ENCODE measurements at places on chromosomes 2 and 18.

GRCh38 chr2:144597894-144598593 lies 78.1 kb upstream of the ZEB2 start:
- DNase-seq: no peak

DNA sequence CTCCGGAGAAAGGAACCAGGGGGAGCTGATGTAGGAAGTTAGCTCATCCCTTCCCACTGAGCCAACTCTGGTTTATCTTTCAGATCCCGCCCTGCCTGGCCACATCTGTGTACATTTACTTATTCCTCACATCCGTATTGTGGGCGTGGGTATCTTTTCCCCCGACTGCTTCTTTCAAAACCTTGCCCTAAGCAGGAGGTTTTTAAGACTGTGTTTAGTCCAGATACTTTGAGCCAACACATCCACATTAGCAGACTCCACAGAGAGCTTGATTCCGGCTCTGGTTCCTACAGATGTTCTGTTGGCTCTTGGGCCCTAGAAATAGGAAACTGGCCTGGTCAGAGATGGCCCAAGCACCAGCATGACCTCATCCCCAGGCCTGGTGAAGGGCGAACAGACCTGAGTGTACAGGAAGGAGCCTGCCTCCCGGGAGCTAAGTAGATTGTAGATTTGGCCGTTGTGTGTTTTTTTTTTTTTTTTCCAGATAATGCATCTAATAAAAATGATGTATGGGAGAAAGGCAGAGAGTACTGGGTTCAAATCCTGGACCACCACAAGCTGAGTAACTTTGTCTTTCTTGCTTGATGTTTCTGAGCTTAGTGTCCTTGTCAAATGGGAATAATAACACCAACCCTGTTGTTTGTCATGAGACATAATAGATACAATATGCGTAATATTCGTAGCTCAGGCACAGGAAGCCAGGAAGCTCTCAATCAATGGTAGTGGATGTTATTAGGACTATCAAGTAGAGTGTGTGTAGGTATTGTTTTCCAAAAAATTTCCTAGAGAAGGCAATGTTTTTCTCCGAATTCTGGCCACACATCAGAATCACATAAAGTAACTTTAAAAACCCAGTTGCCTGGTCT lies 92.3 kb downstream of the PRKCE start:
- DNase-seq: no peak

- no peak for DNase-seq
Observed at GRCh38 chr2:7243276-7243675, 326.1 kb downstream of the RNF144A start.

GRCh38 chr18:80196528-80197320 lies 50.6 kb downstream of the PARD6G start:
- no peak for DNase-seq

GRCh38 chr2:65403529-65403915 lies 28.9 kb downstream of the SPRED2 start:
- DNase-seq: no peak

GRCh38 chr2:174634130-174635014 lies 36.8 kb upstream of the WIPF1 start:
- peak; percentile 23 for DNase-seq

DNA sequence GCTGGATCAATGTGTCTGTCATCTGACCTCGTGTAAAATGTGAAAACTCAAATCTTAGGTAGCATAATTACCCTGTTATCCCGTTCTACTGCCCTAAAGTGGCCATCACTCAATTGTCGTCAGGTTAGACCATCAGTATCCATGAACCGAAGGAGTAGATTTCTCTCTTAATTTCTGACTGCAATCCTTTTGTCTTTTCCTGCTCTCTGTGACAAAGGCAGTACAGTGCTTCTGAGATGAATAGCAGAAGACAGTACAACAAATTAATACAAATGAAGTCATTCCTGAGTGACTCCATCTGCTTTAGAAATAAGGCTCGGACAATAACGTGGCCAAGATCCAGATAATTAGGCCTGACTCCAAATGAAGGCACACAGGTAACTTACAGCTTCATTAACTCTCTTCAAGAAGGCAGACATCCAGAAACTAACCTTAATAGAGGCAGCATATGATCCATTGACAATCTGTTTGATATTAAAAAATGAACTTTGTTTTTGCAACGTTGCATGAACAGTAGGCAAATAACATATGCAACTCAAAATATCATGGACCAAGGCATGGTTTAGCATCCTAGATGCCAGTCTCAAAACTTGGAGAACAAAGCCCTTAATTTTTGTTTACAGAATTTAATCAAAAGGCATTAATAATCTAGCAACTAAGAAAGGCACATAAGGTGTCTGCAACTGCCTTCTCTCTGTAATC lies 96.7 kb upstream of the CDH20 start:
- no peak for DNase-seq

DNA sequence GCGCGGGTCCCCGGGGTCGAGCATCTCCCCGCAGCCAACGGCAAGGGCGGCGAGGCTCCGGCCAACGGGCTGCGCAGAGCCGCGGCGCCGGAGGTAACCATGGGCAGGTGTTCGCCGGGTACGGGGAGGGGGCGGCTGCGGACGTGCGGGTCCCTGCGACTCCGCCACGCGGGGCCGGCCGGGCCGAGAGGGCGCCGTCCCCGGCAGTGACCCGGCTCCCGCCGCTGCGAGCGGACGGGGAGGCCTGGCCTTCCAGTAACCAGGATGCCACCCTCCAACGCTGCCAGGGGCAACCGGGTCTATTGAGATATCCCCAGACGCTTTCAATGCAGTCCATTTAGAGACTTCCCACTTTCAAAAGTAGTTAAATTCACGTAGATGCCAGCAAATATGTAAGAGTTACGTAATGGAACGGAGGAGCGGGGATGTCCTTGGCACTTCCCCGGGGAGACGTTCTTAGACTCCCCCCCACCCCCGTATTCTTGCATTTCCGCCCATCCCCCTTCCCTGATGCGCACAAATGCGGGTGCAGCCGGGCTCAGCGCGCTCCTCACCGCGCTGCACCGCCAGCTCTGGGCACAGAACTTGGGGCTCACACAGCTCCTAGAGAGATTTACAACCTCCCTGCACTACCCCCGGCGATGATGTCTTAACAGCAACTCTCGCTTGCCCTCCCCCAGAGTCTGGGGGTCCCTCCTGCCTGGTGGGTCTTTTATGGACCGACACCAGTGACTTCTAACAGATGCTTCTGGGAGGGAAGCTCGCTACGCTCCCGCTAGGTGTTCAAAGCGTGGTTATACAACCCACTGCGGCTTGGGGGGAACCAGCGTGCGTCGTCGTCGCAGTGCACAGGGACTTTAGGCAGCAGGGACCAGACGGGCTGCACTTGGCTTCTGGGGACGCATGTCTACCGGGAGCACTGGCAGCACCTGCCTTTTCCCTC lies 657 bp downstream of the SGPP2 start:
- DNase-seq: peak; percentile 23

- no peak for DNase-seq
Observed at GRCh38 chr2:135052997-135053474, 944 bp downstream of the RAB3GAP1 start.

DNA sequence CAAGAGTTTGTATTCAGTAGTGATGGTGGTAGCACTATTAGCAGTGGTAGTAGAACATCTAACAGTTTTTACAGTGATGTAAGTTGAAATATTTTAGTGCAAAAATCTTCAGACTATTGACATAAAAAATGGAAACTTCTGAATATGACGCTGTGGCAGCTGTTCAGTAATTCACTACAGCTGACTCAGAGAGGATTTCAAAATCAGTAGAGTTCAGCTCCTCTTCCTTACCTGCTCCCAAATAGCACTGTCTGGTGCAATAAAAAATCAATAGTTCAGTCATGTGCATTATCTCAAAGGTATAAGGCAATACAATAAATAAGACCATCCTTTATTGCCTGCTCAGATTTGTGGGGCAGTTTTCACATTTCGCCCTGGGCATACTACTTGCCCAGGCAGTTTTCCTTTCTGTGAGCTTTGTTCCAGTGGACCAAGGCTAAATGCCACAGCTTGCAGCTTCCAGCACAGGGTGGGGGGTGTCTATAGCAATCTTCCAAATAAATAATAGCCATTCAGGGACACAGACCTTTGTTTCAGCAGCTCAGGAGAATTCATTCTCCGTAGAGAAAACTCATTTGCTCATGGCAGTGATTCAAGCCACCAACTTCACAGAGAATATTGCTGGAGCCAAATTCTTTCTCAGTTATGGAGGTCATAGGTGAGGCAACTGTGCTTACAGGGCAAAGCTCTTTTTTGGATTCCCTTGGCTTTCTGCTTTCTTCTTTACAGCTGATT lies 33.9 kb upstream of the GORASP2 start:
- no peak for DNase-seq

DNA sequence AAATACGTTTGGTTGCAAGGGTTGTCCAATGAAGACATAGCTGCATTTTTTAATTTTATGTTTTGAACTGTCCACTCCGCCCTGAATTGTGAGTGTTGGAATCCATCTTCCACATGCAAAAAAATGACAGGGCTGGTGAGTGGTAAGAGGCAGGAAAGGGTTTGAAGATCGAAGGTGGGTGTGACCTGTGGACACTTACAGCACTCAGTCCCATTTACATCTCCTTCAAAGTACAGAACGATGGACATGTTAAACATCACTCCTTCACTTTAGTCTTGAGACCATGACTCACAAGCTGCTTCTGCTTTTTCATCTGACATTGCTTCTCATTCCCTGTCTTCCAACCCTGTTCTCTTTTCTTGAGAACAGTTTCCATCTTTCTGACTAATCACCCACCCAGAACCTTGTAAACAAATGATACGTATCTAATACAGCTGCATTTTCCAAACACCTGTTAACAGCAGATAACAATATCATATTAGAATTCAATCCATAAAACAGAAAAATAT lies 179.3 kb downstream of the ZNF516 start:
- no peak for DNase-seq

DNA sequence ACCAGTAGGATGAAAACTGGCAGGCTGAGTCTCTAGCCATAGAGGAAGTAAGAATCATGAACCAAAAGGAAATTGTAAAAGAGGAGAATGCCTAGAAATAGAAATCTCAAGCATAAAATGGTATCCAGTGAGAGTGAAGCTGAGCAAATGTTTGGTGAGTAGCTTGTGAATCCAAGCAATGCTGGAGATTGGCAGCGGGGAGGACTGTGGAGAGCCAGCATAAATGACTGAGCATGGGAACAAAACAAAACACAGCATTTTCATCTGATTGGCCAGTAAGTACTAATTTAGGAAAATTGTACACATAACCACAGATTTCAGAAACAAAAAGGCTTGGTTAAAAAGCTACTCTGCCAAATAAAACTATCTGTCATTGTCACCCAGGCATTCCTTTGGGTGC lies 390.0 kb downstream of the STK39 start:
- DNase-seq: no peak

GRCh38 chr2:118846953-118847761 lies at the start of gene EN1:
TSS of gene EN1 (minus strand) at chr2:118847648. CDS start at chr2:118847167, 481 bp downstream.
- no peak for DNase-seq

DNA sequence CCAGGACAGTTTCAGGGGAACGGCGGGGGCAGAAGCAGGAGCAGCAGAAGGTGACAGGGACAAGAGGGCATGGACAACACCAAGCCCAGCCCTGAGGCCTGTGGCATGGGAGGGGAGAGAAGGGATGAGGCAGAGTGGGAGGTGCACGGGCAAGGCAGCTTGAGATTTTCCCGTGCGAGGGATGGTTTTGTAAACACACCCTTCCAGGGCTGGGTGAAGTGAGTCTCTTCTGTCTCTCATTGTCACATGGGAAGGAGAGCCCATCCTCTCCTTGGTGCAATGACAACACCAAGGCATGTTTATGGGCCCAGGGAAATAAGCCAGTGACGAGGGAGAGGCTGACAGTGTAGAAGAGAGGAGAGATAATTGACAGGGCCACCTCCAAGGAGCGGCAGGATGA lies 69.6 kb upstream of the RIOK3 start:
- DNase-seq: no peak

- DNase-seq: no peak
Observed at GRCh38 chr2:40435426-40436092, 16.3 kb downstream of the SLC8A1 start.

DNA sequence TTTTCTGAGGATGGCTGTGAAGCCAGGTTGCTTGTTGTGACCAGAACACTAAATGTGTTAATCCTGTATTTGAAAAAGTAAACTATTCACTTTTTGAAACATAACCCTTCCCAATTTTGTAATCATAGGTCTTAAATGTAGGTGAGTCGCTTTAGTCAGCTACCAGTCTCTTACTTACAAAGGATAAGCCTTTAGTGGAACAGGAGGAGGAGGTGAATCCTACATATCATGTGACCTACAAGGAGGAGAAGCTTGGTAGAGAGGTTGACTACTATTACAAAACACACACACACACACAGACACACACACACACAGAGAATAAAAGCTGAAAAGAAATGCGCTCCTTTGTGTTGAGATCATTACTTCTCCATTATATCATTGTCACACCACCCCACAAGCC lies 59.9 kb upstream of the SPAG16 start:
- no peak for DNase-seq

- DNase-seq: no peak
Observed at GRCh38 chr2:11938196-11938595, 191.8 kb downstream of the LPIN1 start.

DNA sequence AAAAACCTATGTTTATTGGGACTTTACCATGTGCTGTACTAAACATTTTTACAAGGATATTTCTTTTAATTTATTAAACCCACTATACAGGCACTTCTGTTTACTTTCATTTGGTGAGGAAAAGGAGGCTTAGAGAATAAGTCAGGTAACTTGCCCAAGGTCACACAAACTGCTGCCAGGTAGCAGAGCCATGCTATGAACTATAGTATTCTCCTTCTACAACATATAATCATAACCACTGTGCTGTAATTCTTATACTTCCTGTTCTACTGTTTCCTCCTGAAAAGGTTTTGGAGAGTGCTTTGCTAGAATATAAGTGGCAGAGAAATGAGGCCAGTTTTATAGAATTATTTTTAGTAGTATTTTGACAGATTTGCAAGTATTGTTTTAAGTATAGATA lies 29.5 kb downstream of the SLC39A10 start:
- DNase-seq: no peak

GRCh38 chr2:198622986-198623730 lies 818.8 kb downstream of the PLCL1 start:
- DNase-seq: no peak

DNA sequence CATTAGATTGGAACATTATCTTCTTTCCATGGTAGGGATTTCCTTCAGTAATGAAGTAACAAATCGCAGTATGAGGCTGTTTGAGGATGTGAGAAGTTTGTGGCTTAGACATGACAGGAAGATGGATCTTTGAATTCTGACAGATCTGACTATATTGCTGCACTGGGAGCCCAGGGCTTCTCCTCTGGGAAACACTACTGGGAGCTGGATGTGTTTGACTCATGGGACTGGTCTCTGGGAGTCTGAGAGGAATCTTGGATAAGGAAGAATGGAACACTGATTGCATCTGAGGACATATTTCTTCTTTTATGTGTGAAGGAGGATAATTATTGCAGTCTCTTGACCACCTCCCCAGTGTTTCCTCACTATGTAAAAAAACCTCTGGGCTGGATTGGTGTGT lies 77.2 kb upstream of the ST6GAL2 start:
- no peak for DNase-seq

GRCh38 chr2:179768765-179769164 lies 92.6 kb downstream of the ZNF385B start:
- DNase-seq: no peak

DNA sequence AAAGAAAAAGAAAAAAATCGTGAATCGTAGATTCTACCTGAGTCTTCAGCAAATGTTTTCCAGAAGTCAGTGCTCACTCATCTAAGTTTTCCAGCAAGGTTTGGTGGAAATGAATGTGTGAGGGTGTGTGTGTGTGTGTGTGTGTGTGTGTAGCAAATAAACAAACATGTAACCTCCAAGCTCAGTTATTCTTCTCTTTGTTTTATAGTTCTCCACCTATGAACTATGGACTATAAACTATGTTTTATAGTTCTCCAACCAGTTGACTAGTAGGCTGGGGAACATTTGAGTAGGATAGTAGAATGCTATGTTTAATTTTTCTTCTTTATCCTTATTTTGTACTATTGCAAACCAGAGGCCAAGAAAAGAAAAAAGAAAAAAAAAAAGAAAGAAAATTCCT lies 44.6 kb upstream of the SERPINE2 start:
- no peak for DNase-seq

Measured in effector memory CD4-positive, alpha-beta T cell (primary cell).